ENCODE measurements at places on chromosomes 5 and 9.

DNA sequence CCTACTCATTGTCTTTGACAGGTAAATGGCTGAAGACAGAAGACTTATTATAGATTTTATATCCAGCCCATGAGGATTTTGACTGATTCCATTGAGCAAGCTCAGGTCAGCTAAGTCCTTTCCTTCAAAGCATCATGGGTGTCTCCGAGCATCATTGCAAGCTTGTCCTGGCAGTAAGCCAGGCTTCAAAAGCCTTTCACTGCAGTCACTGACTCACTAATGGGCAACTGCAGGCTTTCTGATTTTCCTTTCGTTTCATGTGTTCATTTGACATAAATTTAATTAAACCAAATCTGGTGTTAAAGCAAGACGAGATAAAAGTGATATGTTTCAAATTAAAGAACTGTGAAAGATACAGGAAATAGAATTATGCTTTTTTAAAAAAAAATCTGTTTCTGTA, 426.2 kb downstream of the ANXA1 start:
- no peak for DNase-seq

DNA sequence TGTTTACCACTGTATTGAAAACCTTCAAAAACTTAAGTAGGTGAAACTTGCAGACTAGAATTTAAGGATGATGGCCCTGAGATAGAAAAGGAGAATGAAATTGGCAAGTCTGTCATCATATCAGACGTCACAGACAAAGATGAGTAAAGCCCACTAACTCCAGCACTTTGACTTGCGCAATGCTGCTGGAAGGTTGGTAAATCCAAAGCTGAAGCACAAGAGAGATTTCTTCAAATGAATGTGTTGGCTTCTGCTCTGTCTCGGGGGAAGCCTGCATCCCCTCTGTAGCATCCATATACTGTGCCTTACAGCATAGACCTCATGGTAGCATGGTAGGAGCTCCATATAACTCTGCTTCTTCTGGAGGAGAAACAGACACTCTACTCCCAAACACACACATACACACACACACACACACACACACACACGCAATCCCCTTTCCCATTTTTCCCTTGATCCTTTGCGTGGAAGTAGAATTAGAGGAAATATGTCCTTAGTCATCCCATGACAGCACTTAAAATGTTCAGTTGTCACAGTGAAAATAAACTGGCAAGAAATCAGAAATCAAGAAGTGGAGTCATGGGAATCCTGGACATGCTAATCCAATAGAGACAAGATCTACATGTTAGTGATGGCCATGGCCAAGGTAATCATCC, 241.5 kb downstream of the NR3C1 start:
- no peak for DNase-seq

GRCh38 chr9:76463211-76463610, 4.2 kb downstream of the GCNT1 start:
- DNase-seq = no peak

DNA sequence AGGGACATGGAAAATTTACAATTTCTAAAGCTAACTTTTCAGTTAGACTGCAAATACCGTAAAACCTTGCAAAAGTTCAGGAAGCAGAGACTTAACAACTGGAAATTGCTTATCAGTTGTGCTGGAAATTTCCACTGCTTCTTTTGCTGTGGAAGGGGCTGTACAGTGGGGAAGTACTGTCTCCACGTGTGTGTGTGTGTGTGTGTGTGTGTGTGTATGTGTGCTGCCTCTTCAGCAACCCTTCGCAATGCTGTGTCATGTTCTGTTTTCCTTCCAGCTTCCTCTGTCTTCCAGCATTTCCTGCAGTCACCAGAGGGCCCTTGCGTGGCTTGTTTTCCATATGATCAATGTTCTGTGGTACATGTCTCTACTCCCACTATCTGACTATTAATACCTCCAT, 87.5 kb upstream of the RANBP3L start:
- no peak for DNase-seq

DNA sequence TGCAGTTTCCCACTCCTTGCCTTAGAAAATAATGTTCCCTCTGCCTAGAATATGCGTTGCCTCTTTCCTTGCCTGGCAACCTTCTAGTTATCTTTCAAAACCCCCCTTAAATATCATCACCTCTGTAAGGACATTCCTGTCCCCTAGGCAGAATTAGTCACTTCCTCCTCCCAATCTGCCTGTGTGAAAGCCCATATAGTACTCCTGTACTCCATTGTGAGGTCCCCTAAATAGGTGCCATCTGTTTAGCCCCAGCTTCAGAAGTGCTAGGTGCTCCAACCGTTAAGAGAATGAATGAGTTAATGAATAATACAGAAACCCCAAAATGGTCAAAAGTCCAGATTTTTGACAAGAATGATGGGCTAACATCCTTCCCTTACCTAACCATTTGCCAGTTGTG, 181.4 kb downstream of the GDNF start:
- DNase-seq = no peak

DNA sequence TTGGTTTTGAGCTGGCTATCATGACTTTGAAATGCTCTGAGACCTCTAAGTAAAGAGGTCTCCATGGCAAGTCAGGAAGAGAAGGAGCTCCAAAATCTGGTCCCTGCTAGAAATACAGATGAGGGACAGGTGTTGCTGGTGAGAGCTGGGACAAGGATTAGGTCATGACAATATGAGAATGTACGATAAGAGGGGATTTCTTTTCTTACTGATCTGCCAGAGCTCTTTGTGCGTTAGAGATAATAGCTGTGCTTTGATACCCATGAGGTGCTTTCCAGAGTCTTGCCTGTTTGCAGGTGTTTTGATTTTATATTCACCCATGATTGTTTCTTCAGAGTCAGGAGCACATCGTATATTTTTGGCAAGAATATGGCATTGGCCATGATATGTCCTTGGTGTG, 56.5 kb downstream of the ANKRD33B start:
- no peak for DNase-seq

GRCh38 chr5:5494489-5495402, 72.3 kb downstream of the ICE1 start:
- DNase-seq = peak; percentile 53

- DNase-seq = no peak
Observed at GRCh38 chr5:117245130-117245529, 670.5 kb upstream of the SEMA6A start.

- no peak for DNase-seq
Observed at GRCh38 chr5:81164476-81164875, 68.6 kb upstream of the CKMT2 start.
